ENCODE measurements at places on chromosomes 7 and 10.
A peak's percentile ranks its signal among the peaks of the same experiment; 100 is the strongest.

DNA sequence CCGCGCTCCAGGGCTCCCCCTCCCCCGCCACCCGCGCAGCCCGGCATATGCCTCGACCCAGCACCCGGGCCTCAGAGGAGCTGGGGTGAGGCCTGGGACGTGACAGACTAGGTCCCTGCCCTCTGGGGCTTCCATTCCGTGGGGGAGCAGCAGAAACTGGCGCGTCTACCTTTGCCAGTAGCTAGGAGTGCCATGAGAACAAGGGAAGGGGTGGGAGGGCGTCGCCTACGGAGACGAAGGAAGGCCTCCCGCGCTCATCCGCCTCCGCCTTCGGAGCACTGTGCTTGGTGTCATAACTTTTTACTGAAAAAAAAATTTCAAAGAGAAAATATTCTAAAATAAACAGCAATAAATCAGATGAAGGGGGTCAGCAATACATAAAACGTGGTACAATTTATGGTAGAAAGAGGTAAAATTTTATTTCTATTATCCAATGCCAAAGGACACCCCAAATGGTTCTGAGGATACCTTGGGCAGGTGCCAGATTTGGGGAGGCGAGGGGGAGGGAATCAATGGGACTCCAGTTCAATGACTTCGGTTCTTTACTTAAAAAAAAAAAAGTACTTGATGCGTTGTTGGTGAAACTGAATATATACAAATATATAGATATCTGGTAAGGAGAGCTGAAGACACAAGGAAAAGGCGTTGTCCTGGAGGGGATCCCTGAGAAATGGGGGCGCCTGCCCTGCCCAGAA lies 35.1 kb upstream of the GRID1 start:
- no peak for DNase-seq

DNA sequence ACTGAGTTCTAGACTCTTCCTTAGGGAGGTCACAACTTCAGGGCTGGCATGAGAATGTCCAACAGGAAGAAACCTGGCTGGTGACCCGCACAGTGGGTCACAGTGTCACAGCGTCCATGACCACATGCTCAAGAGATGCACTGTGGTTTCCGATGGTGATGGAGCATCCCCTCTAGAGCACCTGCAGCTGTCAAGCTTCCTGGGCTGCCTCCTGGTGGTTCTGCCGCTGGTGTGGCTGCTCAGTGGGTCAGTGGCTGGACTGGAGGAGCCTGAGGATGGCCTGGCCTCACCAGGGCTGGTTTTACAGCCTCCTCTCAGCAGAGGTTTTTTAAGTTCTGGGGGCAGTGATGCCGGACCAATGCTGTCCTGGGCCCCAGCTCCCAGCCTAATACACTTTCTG lies 149.3 kb downstream of the SH3PXD2A start:
- no peak for DNase-seq

- no peak for DNase-seq
These were observed 32.6 kb downstream of the CDH23 start for GRCh38 chr10:71429304-71429703.

DNA sequence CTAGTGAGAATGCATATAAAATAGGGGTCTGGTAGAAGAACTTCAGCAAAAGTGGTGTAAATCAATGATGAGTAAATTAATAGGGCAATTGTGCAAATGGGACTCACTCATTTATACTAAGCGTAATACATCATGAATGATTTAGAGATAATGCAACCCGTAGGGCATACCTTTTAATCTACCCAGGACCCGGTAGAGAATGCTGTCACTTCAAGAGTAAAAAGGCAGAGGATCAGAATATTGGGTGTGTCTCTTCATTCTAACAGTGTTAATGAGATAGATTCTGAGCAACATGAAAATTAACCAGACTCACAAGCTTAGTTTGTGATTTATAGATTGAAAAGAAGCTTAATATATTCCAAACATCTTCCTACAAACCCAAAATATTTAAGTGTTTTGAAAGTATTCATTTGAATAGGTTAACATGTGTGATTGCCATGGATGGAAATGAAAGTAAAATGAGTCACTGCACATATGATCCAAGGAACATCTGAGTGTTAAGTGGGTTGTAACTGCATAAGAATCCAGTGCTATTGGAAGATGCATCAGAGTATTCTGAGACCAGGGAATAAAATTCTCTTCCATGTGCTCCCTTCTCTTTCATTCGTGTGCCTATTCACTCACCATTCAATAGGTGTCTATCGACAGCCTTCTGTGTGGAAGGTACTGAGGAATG lies 690.6 kb downstream of the AUTS2 start:
- peak; percentile 25 for DNase-seq

- DNase-seq = no peak
These were observed 3.4 kb downstream of the BNIP3 start for GRCh38 chr10:131978366-131978765.

DNA sequence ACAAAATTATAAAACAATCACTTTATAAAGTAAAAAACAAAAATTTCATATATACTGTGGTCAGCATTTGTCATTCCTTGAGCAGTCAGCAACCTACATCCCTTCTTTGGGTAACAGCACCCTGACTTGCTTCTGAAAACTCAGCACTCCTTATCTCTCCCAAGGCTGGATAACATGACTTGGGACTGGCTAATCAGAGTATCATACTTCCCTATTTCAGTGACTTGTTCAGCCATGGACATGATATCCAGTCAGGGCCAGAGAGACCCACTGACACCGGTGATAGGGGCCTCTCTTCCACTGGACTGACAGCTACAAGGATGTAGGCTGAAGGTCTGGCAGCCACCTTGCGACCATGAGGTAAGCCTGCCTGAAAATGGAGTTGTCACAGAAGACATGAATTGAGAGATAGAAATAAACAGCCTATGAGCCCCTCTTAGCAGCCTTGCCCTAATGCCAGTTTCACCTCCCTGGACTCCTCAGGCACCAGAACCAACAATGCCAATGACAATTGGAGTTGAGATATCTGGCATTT lies 84.4 kb upstream of the NEBL start:
- no peak for DNase-seq

DNA sequence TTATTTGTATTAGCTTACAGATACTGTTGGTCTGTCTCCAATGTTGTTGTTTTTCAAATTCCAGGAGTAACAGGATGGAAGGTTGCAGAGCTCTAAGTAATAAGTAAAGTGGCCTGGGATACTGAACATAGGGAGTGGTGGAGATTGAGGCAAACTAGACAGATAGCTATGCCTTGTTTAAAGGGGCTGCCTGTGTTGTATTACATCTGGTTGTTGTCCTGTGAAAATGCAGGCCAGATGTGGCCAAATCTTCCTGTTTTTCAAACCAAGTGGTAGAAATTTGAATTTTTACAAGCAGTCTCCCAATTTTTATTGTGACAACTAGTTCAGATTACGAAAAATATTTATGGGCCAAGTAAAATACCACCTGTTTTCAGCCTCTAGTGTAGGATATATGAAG lies 33.5 kb downstream of the BICC1 start:
- DNase-seq = no peak

DNA sequence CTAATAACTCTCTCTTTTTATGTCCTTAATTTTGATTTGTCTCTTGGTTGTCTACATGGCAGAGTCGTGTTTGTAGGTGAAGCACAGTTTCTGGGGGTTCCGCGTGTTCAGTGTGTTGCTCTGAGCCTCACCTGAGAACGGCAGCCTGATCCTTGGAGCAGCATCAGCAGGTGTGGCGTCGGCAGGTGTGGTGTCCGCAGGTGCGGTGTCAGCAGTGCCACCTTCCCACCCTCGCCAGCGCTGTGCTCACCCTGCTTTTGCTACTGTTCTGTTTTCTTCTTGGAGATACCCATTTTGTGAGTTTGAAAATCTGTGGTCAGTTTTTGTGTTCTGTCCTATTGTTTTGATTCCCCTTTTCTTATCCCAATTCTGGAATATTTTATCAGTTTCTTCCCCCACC lies 406.6 kb downstream of the GLRX3 start:
- no peak for DNase-seq

DNA sequence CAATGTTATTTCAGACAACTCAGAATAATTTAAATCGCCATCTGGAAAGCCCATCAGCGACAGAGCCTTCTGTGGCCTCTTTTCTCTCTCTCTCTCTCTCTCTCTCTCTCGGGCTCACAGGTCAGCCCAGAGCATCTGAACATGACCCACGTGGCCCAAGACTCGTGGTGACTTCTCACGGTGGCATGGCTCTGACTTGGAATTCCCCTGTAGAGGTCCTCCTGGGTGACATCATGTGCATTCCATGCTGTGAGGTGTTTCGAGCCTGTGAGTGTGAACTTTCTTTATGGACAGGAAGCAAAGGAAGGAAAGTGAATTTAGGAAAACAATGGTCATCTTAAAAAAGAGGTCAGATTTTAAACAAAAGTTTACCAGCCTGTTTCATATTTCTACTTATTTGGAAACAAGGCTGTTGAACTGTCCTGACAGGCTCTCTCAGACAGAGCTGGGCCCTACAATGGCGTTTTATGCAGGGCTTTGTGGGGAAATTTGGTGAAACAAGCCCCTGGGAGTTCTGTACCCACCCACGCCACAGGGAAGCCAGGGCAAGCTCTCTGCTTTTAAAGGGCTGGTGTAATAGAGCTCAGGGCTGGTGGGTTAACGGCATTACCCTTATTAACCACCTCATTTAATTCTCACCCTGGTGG lies 359.7 kb upstream of the ZNF32 start:
- no peak for DNase-seq

DNA sequence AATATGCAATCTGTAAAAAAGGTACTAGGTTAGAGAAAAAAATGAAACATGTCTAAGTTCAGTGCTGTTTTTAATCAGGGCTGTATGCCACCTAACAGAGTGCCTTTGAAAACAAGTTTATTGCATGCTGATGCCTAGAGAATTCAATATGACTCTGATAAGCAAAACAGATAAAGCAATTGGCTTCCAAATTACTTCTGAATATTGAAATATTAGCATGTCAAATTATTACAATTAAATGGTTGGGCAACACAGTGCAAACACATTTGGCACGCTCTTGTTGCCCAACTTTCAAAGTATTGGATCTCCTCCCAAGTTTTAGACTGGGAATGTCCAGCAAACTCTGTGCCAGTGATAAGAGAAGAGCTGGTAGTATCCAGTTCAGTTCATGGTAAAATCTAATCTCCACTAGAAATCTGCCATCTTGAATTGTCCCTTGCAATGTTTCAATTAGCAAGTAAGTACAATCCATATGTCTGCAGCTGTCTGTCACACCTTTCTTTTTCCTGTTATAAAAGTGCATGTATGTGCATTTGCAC lies 65.2 kb upstream of the FAM133B start:
- DNase-seq = no peak

DNA sequence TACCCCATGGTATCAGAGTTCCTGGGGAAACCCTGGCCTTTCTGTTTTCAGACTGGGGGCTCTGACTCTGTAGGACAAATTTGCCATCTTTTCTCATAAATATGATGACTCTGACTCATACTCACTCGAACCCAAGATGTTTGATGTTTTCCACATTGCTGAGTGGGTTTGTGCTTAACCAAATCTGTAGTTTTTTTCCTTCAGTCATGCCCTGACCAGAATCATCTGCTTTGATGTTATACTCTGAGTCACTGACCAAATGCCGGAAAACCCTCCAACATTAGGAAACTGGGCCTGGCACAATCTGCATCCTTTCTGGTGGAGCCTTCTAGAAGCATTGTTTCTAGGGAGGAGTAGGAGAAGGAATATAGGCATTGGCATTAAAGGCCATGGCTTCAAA lies 118.7 kb downstream of the C10orf105 start:
- peak; percentile 91 for DNase-seq

- DNase-seq = no peak
These were observed 504.3 kb downstream of the DNAJB6 start for GRCh38 chr7:157840914-157841772.

- DNase-seq = no peak
These were observed 20.4 kb downstream of the BRI3 start for GRCh38 chr7:98301693-98302470.

GRCh38 chr7:4113271-4113670 lies 568.8 kb upstream of the FOXK1 start:
- no peak for DNase-seq

GRCh38 chr10:11407939-11408338 lies 203.5 kb downstream of the USP6NL start:
- no peak for DNase-seq

DNA sequence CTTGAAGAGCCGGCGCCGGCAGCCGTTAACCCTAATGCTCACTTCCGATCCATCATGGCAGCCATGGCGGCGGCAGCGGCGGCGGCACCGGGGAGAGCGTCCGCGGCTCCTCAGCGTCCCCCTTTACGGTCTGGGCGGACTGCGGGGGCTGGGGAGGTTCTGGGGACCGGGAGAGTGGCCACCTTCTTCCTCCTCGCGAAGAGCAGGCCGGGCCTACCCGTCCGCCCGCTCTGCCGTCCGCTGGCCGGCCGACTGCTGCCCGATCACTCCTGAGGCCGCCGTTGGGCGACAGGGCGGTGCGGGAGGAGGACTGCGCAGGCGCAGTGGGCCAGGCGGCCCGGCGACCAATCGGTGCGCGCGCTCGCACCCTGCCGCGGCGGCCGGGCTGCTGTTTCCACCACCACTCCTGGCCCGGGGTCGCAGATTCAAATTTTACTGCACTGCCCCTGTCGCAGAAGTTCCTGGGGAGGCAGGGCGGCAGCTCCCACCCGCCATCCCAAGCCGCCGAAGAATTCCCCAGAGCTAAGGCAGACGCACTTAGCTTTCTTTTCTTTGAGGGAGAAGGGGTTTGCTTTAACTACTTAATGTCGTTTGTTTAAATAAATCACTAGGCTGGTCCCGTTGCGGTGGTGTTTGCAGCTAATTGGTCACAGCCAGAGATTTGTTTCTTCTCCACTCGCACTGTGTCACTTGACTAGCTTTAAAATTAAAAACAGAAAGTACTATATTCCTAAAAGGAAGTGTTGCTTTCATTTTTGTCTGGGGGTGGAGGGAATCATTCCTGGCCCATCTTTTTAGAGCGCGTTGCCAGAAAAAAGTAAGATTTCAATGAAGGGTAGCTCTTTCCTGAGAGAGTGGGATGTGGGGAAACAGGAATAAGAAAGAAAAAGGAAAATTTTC lies at the start of gene KIF5B:
TSS of gene KIF5B (minus strand) at position 290 of the 900 bp plus-strand sequence. CDS start 452 bp downstream, outside the sequence.
- DNase-seq = peak; percentile 82

- DNase-seq = no peak
These were observed 225.9 kb upstream of the MYO3A start for GRCh38 chr10:25707976-25708671.

- DNase-seq = no peak
These were observed 57.0 kb downstream of the CHST3 start for GRCh38 chr10:72020914-72021809.

DNA sequence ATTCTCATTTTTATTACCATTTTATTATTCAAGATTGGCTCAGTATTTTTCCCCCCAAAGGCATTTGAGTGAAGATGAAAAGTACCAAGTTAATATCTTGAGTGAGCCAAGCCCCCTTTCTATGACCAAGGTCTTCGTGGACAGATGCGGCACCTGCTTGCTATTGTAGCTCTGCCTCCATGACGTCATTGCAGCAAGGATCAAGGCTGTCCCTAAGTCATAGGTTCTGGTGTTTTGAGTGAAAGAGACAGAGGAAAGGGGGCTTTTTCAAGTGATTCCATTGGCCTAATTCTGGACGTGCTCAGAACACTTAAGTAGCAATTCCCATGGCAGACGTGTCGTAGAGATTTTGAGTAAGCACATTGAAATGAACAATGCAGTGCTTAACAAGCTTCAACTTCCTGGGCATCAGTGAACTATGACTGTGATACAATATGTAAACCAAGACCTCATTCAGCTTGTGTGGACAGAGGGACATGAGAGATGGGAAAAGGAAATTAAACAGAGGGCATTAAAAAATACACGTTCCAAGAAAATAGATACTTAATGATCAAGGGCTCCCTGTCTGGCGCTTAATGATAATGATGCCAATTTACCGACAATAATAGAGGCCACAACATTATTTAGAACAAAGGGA lies 248.7 kb upstream of the NPVF start:
- no peak for DNase-seq

GRCh38 chr10:109976681-109977080 lies 31.1 kb upstream of the ADD3 start:
- no peak for DNase-seq

All from astrocyte of the spinal cord (primary cell).